ENCODE measurements at places on chromosomes 16 and 17.

- no peak for DNase-seq
Measured at GRCh38 chr16:49287572-49287971, 5.9 kb upstream of the CBLN1 start.

DNA sequence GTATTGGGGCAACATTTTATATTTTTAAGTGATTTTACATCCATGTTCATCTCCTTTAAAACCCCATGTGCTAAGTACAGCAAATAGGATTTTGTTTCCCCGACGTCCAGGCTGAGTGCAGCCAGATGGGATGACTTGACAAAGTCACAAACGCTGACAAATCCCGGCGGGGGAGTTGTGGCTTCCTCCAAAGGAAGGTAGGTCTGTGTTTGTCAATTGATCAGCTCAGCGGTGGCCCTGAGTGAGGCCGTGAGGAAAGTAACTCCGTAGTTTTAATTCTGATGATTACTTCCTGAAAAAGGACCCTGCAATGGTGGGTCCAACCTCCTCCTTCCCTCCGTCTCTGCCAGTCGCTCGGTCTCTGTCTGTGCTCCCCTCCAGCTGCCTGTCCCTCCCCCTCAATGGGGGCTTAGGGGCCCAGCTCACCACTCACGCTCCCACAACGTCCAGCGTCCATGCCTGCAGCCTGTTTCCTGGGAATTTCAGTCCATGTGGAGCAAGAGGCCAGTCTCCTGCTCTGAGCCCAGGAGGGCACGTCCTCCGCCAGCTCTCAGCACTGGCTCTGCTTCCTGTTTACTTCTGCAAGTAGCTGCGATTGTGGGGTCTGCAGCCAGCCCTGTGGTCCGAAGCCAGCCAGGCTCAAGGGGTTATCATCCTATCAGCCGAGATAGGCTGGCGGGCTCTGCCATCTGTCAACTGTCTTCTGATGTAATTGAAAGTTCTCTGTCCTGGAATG is 209.4 kb upstream of the FOXF1 start:
- no peak for DNase-seq

DNA sequence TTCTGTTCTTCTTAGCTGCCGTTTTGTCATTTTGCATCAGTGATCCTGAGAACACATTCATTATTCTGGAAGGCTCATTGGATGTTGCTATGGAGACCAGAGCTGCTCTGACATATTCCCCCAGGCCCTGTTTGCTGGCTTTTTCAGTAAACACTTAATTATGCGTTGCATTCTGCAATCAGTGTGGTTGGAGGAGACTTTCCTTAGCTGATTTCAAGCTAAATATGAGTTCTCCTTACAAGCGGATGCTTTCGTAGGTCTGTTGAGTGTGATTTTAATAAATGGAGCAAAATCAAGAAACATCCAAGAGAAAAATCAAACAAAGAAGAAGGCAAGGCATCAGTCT is 38.2 kb upstream of the NUDT7 start:
- peak; percentile 60 for DNase-seq

DNA sequence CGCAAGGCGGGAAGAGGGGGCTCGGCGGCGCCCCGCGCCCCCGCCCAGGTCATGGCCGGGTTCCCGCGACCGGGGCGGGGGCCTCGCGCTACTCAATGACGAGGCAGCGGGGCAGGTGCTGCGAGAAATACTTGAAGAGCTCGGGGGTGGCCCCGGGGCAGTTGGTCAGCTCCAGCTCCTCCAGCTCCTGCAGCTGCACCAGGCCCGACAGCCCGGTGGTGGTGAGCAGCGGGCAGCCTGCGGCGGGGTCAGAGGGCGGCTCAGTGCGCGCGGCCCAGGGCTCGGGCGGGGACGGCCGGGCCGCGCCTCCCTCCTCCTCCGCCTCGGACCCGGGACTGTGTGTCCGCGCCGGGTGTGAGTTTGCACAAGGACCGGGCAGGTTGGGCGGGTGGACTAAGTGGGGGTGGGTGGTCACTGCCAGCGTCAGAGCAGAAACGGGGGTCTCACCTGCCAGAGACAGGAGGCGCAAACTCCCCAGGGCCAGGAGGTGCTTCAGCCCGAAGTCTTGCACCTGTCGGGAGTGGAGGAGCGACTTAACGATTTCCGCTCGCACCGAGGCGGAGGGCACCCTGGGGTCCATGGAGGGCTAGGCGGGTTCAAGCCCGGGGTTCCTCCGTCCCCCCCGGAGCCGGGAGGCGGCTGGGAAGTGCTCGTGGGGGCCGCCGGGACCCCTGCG is 4.1 kb upstream of the WDR24 start:
- no peak for DNase-seq

GRCh38 chr16:53503991-53504663 is 1.1 kb upstream of the AKTIP start:
- DNase-seq, result peak; percentile 77
